ENCODE measurements at places on chromosomes 16 and 17.

GRCh38 chr16:31713945-31714902 lies 159.4 kb upstream of the ZNF267 start:
- no peaks in the 10 kb centered on the region for H3K27me3 ChIP-seq
- peaks cover 11% of the 10 kb centered on the region for H3K4me1 ChIP-seq
- peak overlapping the region; percentile 92 for H3K4me3 ChIP-seq
- peaks cover 23% of the 10 kb centered on the region for H3K36me3 ChIP-seq
- H3K27ac ChIP-seq: peak overlapping the region; percentile 96

DNA sequence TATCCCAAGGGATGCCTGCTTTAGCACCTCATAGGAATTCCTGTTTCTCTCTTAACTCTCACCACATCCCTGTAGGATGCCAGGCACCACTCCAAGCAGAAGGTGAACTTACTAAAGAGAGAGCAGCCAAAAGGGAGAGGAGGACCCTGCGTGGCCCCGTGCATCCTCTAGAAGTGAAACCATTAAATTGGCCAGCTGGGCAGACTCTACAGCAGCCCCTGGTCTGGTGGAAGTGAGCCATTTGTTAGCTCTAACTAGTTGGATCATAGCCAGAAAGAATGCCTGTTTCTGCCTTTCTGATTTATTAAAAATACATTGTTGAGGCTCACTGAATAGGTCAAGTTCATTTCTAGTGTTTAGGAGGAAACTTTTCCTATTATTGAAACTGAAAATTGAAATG lies 22.3 kb downstream of the TMEM11 start:
- no peaks in the 10 kb centered on the region for H3K27me3 ChIP-seq
- no peaks in the 10 kb centered on the region for H3K4me1 ChIP-seq
- no peak overlapping the region for H3K27ac ChIP-seq
- peaks cover 1% of the 10 kb centered on the region for H3K36me3 ChIP-seq
- H3K4me3 ChIP-seq: no peak overlapping the region

GRCh38 chr17:54124456-54124855 lies 301.7 kb downstream of the KIF2B start:
- no peak overlapping the region for H3K27ac ChIP-seq
- H3K4me1 ChIP-seq: no peaks in the 10 kb centered on the region
- no peak for DNase-seq
- H3K27me3 ChIP-seq: no peaks in the 10 kb centered on the region

DNA sequence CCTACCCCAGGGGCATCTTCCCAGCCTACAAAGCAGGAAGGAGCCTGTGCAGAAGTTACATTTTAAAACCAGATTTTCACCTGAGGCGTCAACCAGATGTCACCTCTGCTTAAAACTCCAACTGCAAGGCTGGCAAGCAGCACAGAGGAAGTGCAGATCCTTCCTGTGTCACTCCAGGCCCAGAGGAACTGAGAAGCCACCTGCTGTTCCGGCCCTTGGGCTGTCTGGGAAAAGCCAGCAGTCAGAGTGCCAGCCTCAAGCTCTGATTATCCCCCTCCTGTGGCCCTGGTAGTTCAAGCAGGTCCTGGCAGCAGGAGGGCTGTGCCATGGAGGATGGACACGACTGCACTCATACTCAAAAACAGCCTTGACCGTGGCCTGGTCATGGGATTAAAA lies 10.2 kb downstream of the POLR2C start:
- no peaks in the 10 kb centered on the region for H3K27me3 ChIP-seq
- peaks cover 63% of the 10 kb centered on the region for H3K36me3 ChIP-seq
- no peak overlapping the region for H3K27ac ChIP-seq
- peaks cover 26% of the 10 kb centered on the region for H3K4me1 ChIP-seq
- no peak overlapping the region for H3K4me3 ChIP-seq
- no peak for DNase-seq

DNA sequence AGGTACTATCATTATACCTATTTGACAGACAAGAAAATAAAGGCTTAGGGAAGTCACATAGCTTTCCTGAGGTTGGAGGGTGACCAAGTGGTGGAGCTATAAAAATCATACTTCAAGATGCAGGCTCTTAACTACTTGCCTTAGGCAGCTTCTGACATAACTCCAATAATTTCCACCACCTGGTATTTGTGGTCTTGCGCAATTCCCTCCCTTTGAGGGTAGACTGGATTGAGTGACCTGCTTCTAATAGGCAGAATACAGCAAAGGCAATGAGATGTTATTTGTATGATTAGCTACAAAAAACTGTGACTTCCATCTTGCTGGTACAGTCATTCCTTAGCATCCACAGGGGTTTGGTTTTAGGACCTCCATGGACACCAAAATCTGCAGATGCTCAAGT lies 385.5 kb downstream of the TMEM114 start:
- H3K36me3 ChIP-seq: no peaks in the 10 kb centered on the region
- no peak overlapping the region for H3K4me3 ChIP-seq
- DNase-seq: no peak
- no peak overlapping the region for H3K27ac ChIP-seq

DNA sequence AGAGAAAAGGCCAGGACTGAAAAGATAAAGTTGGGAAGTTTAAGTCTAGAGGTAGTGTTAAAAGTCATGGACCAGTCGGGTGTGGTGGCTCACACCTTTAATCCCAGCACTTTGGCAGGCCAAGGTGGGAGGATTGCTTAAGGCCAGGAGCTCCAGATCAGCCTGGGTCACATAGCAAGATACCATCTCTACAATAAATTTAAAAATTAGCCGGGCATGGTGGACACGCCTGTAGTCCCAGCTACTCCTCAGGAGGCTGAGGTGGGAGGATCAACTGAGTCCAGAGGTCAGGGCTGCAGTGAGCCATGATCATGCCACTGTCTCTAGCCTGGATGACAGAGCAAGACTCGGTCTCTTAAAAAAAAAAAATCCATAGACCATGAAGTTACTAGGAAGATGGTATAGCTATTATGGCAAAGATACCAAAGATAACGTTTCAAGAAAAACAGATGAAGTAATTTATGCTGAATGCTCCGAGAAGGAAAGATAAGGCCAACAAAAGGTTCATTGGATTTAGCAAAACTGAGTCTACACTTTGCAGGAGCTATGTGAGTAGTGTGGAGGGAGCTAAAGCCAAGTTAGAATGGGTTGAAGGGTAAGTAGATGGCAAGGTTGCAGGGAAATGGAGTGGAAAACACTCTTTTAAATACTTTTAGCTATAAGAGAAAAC lies 11.7 kb downstream of the TRIM37 start:
- no peaks in the 10 kb centered on the region for H3K27me3 ChIP-seq
- peaks cover 4% of the 10 kb centered on the region for H3K4me1 ChIP-seq
- no peak overlapping the region for H3K4me3 ChIP-seq
- peak overlapping the region; percentile 29 for H3K27ac ChIP-seq

DNA sequence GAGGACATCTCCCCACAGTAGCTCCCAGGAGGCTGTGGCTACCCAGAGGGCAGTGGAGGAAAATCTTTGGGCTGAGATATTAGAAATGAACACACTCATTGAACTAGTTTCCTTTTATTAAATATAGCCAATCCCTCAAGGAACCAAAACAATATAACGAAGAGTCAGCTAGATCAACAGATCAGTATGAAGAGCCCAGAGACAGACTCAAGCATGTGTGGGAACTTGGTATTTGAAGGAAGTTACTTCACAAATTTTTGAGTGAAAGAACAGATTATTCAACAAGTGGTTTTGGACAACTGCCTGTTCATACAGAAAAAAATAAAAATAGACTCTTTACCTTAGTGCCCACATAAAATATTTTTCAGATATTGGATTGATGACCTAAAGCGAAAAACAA lies 183.6 kb upstream of the PMFBP1 start:
- no peaks in the 10 kb centered on the region for H3K36me3 ChIP-seq
- no peaks in the 10 kb centered on the region for H3K4me1 ChIP-seq
- DNase-seq: no peak
- no peak overlapping the region for H3K4me3 ChIP-seq
- no peak overlapping the region for H3K27ac ChIP-seq
- H3K27me3 ChIP-seq: no peaks in the 10 kb centered on the region

DNA sequence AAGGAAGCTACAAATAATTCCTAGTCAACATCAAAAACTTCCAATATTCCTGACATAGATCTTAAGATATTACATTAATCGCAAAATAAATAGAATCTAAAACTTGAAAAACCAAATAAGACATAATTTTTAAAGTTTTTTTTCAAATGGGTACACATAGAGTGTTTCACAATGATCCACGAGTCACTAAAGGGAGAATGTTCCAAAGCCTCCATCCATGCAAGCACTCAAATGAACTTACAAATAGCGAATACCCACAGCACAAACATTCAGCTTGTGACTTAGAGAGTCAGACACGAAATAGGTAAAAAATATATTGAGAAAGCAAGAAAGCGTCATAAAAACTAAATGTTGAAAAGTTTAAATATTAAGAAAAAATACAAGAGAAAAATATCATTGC lies 65.7 kb downstream of the CEP112 start:
- DNase-seq: no peak
- no peaks in the 10 kb centered on the region for H3K36me3 ChIP-seq
- no peaks in the 10 kb centered on the region for H3K4me1 ChIP-seq
- no peak overlapping the region for H3K4me3 ChIP-seq
- H3K27me3 ChIP-seq: no peaks in the 10 kb centered on the region

DNA sequence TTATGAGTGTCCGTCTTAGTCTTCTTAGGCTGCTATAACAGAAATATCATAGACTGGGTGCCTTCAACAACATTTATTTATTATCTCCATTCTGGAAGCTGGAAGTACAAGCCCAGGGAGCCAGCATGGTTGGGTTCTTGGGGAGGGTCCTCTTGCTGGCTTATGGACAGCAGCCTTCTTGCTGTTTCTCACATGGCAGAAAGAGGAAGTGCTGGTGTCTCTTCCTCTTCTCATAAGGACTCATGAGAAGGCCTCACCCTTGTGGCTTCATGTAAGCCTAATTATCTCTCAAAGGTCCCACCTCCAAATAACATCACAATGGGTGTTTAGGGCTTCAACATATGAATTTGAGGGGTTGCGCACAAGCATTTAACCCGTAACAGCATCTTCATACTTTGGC lies 207.0 kb upstream of the COX10 start:
- no peak overlapping the region for H3K4me3 ChIP-seq
- H3K27ac ChIP-seq: no peak overlapping the region
- H3K36me3 ChIP-seq: no peaks in the 10 kb centered on the region
- no peaks in the 10 kb centered on the region for H3K4me1 ChIP-seq
- H3K27me3 ChIP-seq: no peaks in the 10 kb centered on the region
- no peak for DNase-seq

DNA sequence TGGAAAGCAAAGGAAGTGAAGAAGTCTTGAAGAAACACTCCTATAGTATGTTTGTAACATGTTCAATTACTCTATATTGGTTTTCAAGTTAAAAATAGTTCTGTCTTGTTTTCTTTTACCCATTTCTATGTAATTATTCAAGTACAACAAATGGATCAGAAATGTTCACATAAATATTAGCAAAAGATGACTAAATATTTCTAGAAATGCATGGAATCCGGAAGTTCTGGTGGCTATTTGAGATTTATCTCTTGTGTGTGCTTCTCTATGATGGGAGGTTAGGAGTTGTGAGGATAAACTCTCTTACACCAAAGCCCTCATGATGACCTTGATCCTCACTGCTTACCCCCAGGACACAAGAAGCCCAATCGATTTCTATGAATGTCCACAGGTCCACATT lies 237.5 kb downstream of the CDH8 start:
- H3K4me1 ChIP-seq: no peaks in the 10 kb centered on the region
- H3K36me3 ChIP-seq: no peaks in the 10 kb centered on the region
- DNase-seq: no peak
- no peak overlapping the region for H3K4me3 ChIP-seq
- H3K27ac ChIP-seq: no peak overlapping the region

- H3K4me1 ChIP-seq: peaks cover 15% of the 10 kb centered on the region
Observed at GRCh38 chr17:44827863-44828262, 2.2 kb downstream of the GJC1 start.

- H3K27ac ChIP-seq: no peak overlapping the region
- no peaks in the 10 kb centered on the region for H3K36me3 ChIP-seq
- DNase-seq: no peak
- no peak overlapping the region for H3K4me3 ChIP-seq
Observed at GRCh38 chr17:28057731-28058246, 15.3 kb downstream of the NLK start.

DNA sequence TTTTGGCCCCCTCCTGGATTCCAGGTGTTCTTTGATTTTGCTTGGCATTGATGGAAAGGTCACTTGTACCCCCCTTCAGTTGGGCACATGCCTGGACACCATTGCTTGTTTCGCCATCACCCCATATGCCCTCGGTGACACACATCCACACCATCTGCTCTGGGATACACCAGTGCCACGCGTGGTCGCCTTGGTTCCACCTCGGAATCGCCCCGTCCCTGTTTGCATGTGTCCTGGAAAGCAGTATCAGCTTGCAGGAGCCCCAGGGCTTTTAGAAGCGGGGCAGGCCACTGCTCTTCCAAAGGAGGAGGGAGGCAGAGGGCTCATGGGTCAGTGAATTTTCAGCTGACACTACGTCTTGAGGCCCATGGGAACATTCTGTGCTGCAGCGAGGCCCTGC lies 607.9 kb downstream of the KCNJ18 start:
- H3K27me3 ChIP-seq: no peaks in the 10 kb centered on the region
- H3K4me3 ChIP-seq: no peak overlapping the region
- no peak overlapping the region for H3K27ac ChIP-seq
- no peak for DNase-seq
- H3K36me3 ChIP-seq: no peaks in the 10 kb centered on the region

- peaks cover 86% of the 10 kb centered on the region for H3K36me3 ChIP-seq
- H3K27me3 ChIP-seq: no peaks in the 10 kb centered on the region
- no peak for DNase-seq
- H3K4me1 ChIP-seq: peaks cover 24% of the 10 kb centered on the region
Observed at GRCh38 chr16:88619859-88620815, 18.2 kb upstream of the IL17C start.

DNA sequence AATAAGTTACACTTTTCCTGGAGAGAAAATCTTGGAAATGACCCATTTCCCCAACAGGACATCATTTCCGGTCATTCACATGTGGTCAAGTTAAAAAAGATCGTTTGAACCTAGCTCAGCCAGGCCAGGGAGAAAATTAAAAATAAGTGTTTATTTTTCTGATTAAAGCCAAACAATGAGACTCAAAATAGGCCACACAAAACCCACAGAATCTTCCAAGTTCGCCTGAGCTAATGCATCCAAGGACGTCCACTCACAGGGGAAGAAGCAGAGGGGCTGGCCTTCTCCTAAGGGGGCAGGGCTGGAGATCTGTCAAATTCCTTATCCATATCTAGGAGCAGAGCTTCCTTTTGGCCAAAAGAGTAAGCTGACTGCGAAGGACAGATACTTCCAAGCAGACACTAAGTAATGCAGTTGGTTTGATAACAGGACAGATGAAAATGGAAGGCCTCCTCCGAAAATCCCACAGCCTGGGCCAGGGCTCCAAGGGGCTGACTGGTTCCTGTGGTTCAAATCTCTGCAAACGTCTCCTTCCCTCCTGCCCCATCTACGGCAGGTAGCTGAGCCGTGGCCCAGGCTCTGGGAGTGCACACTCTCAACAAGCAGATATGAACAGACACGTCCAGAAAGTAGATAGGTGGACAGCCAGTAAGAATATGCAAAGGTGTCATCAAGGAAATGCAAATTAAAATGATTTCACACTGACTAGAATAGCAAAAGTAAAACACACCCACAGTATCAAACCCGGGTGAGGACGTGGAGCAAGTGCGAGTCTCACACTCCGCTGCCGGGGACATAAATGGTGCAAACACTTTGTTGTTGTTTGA lies 98.5 kb downstream of the MRM3 start:
- no peaks in the 10 kb centered on the region for H3K4me1 ChIP-seq
- H3K4me3 ChIP-seq: no peak overlapping the region
